Left cardiac atrium (tissue), 4 donors: ENCODE measurements at places on chromosomes 11 and 22. TPM values are rescaled to one million over a fixed set of nuclear protein-coding genes. Genes with fewer than 3 reads are reported as not detected.

- DNase-seq, result peak; percentile 49
Observed at GRCh38 chr11:36073411-36074203, 129.7 kb downstream of the LDLRAD3 start.

DNA sequence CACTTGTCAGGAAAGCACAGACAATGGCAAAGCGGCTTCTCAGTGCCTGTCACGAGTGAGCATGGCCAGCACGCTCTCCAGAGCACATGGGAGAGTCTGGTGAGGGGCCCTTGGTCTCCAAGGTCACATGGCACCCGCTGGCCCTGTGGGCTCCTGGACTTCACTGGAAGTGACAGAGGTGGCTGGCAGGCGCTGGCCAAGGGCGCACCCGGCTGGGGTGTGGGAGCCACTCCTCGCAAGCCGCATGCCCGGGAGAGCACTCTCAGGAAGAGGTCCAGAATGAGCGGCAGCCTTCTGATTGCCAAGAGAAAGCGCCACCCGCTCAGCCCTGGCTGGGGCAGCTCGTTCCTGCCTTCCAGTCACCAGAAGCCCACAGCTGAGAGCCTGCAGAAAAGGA, 17.1 kb upstream of the MOB2 start:
- DNase-seq, result peak; percentile 47

The JAM3 gene
- total RNA-seq, result 28.2 TPM

DNA sequence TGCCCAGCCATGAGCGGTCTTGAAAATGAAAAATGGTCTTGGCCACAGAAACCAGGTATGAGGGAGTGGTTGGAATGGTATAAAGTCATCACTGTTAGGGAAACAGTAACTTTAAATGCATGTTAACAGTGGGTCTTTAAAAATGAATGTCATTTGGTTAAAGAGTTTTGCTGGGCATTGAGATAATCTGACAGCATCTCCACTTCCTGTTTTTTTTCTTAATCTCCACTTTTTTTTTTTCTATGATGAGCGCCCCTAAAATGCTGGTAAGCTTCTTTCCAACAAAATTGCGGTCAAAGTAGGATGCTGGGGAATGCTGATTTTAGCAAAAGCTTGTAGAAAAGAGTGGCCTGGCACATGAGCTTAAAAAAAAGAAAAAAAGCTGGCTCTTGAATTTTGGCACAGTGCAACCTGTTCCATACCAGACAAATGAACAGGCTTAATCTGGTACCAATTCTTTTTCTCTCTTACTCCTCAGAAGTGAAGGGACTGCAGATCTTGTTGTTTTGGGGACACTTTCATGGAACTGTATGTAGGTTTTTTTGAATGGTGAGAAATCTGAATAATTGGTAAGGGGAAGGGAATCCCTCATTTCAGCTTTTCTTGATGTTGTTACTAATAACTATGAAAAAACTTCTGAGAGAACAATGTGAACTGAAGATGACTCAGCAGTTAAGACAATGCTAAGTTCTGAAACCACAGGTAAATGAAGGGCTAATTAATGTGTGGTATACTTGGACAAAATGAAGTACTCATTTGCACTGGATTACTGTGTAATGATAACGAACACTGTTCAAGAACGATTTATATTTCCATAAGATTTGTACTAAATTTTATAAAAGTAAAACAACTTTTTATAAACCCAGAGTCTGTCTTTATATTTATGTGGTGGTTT, 3.1 kb upstream of the ARHGEF12 start:
- DNase-seq, result no peak

- DNase-seq, result no peak
Observed at GRCh38 chr22:44625421-44625760, 76.6 kb upstream of the PRR5 start.

DNA sequence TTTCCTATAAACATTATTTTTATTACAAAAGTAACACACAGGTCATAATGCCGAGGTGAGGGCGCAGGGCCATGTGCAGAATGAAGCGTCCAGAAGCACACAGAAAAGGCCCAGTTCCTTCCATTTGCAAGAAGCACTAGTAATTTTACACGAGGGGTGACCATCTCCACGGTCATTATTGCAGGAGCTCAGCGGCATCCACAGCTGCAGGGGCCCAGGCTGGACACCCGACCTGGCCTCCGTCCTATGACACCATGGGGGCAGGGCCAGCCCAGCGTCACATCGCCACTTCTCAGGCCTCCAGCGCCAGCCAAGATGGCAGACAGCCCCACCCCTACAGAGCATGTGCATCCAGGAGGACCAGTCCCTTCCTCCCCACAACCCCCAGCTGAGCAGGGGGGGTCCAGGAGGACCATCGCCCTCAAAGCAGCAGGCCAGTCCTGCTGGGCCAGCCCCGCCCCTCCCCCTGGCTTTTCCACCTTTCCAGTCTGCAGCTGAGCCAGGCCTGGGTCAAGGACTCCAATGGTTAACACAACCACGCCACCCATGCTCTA, 3.5 kb downstream of the IGF2 start:
- no peak for DNase-seq

DNA sequence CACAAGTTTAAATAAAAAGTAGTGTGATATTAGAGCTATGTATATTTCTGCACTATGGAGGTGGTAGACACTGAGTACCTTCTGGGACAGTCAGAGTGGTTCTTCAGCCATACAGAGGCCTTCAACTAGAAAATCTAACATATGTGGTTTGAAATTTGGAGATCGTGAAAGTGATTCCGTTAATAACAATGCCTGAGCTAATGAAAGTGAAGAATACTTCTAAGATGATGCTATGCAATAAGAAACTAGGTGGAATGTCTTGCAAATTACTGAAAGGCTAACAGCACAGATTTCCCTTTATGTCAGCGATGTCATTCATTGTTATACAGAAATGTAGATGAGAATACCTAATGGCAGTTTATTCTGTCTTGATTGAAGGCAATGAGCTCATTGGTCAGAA, 1984.7 kb upstream of the RAG2 start:
- no peak for DNase-seq

The IRAG1 gene
- 15.6 TPM for total RNA-seq

The SERPIND1 gene
- total RNA-seq, result 1.7 TPM

GRCh38 chr11:116641561-116642045, 131.2 kb downstream of the BUD13 start:
- peak; percentile 37 for DNase-seq

- no peak for DNase-seq
Observed at GRCh38 chr11:64694026-64694755, 28.8 kb downstream of the NRXN2 start.

GRCh38 chr11:128343135-128343514, 244.2 kb downstream of the ETS1 start:
- no peak for DNase-seq

The AMOTL1 gene
- 106 TPM for total RNA-seq

- no peak for DNase-seq
Observed at GRCh38 chr11:110830344-110830743, 118.1 kb upstream of the ARHGAP20 start.

DNA sequence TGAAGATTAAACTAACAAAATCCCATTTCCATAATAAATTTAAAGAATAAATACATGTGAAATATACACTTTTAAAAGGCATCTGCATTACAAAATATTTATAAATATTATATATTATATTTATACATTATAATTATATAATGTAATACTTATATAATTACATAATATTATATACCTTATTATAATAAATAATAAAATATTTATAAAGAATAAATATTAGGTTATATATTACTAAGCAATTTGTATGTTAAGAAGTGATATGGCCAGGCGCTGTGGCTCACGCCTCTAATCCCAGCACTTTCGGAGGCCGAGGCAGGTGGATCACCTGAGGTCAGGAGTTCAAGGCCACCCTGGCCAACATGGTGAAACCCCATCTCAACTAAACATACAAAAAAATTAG, 97.8 kb downstream of the CADM1 start:
- no peak for DNase-seq

DNA sequence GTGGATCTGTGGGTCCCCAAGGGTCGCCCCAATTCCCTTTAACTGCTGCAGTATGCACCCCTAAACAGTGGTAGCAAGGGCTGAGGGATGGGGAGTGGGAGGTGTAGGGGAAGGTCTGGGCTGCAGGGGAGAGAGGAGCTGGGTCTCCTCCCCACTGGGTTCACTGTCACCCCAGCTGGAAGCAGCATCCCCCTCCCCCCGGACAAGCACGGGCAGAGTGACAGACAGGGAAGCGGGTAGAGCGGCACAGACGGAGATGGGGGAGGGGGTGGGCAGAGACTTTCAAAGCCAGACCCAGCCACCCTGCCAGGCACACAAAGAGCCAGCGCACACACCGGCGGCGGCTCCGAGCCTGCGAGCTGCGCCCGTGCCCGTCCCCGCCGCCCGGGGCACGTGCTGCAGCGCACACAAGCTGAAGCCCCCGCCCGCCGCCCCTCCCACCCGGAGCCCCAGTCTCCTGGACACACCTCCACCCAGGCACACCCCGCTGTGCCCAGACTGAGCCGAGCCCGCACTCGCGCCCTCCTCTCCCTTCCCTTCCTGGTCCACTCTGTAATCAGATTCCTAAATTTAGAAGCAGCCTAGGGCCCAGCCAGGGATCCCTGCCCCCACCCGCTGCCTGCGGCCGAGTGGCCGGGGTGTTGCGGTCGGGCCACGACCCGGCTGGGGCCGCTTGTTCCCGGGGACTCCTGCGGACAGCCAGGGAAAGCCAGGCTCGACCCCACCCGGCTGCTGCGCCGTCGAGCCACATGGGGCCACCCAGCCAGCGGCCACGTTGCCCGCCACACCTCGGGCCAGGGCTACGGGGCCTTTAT, 935 bp upstream of the RCOR2 start:
- DNase-seq, result peak; percentile 74

- no peak for DNase-seq
Observed at GRCh38 chr11:67601098-67601497, 5.6 kb upstream of the NDUFV1 start.

The TMPRSS5 gene
- total RNA-seq, result 2.1 TPM

The DUSP8 gene
- 21.7 TPM for total RNA-seq

GRCh38 chr11:73186294-73186850, 31.7 kb upstream of the P2RY2 start:
- no peak for DNase-seq

The PGA4 gene
- total RNA-seq, result 0.41 TPM

The SERPING1 gene
- 266 TPM for total RNA-seq

DNA sequence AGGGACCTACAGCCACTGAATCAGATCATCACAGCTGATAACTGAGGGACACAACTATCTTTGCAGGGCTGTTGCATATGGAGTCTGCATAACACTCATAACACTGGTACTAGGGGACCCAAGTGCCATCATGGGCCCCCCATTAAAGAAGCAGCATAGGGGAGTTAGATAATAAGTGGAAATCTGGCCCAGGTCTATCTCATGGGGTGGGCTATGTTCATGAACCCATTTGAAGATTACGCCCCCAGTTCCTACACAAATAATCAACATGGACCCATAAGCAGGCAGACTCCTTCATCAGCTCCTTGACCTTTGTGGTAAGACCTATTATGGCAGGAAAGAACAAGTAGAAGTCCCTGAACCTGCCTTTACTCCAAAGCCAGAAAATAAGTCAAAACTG, 48.8 kb downstream of the ASCL2 start:
- DNase-seq, result no peak

The OR4D5 gene
- total RNA-seq, result 0.24 TPM

The RRP8 gene
- total RNA-seq, result 18.0 TPM

DNA sequence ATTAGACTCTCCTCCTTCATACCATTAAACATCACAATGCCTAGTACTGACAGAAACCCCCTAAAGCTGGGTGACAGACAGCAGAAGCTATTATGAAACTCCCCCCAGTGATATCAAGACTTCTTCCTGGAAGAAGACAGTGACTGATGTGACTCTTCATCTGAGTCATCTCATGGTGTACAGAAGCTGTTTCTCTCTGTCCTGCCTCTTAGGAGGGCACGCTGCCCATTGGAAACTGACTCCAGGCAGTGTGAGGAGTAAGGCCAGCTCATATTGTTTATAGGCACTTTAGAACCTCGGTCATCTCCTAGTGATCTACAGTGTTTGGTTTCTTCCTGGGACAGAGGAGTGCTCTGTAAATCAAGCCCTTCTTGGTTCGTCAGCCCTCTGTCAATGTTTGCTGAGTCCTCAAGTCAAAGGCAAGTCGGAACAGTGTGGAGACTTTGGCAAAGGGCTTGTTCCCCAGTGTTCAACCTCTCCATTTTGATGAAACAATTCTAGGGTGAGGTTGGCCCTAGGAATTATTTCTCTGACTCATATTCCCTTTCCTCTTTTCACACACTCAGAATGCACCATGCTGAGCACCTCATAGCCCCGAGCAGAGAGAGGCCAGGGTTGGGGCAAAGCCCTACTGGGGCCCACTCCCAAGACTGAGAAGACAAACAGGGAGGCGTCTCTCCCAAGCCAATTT, 172.5 kb upstream of the TMEM45B start:
- DNase-seq, result no peak

DNA sequence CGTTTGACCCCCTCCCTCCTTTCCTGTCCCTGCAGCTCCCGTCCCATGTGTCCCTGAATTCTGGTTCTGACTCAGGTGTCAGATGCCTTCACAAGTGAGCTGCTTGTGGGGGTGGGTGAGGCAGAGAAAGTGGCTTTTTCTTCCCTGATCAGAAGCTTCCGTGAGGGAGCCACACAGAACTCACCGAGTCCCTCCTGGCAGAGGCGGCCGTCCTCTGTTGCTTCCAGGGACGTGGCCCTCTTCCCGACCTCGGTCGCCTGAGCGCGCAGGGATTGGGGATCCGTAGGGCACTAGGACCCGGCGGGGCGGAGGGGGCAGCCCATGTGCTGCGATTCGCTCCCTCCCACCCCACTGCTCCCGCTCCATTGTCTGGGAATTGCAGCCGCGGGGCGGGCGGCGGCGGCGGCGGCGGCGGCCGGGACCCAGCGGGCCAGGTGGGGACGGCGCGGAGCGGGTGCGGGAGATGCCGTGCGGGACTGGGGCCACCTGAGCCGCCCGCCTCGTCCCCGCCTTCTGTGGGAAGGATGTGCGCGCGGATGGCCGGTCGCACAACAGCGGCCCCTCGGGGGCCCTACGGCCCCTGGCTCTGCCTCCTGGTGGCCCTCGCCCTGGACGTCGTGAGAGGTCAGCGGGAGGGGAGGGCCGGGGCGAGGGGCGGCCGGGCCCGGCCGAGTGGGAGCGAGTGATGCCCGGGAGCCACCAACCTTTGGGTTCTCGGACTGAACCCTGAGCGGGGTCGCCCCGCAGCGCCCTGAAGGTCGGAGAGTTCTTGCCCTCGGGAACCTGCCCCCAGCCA, at the start of gene TMEM132A:
TSS of gene TMEM132A (plus strand) at position 351 of the 796 bp plus-strand sequence. CDS start at position 525, 174 bp downstream.
- peak; percentile 85 for DNase-seq
